ENCODE measurements at places on chromosomes 6 and 20.

- DNase-seq, result no peak
Observed at GRCh38 chr6:13428583-13429405, 58.6 kb downstream of the GFOD1 start.

GRCh38 chr20:11372876-11373790 lies 544.6 kb upstream of the BTBD3 start:
- no peak for DNase-seq

- DNase-seq, result no peak
Observed at GRCh38 chr6:112466373-112467151, 119.4 kb downstream of the RFPL4B start.

GRCh38 chr6:99912657-99913056 lies 81.4 kb downstream of the MCHR2 start:
- no peak for DNase-seq

DNA sequence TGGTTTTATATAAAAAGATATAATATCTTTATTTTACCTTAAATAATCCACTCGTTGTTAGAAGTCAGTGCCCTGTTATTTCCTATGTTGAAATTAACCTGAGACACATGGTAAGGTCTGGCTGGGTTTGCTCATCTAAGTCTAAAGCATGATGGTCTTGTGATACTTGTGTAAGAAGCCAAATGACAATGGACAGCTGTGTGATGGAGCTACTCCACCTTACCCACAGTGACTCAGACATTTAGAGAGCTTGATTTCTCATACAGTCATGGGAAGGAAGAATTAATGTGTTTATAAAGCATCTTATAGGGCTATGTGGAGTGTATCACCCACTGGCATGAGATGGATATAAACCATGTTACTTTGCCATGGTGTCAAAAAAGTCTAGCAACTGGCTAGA lies 11.7 kb downstream of the CTCFL start:
- DNase-seq, result no peak
